Posterior vena cava (tissue), 2 donors: ENCODE measurements at places on chromosomes 7 and 10. TPM values are rescaled to one million over a fixed set of nuclear protein-coding genes. Genes with fewer than 3 reads are reported as not detected.

The BET1 gene
- 17.0 TPM for total RNA-seq

DNA sequence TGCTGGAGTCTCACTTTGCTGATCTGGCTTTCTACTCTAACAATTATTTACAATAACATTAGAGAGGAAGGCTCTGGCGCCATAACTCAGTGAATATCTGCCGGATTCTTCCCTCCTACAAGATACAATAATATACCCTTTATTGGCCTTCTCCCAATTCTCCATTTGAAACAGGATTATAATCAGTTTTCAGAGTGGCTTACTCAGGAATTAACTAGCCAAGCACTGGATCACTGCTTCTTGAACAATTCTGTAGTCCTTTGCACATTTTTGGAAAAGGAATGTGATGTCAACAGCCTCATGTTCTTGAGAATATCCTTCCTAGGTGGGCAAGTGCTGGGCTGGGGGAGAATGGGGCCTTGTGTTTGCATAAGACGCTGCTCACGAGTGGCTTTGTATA is 125.9 kb downstream of the HIPK2 start:
- no peak for DNase-seq

DNA sequence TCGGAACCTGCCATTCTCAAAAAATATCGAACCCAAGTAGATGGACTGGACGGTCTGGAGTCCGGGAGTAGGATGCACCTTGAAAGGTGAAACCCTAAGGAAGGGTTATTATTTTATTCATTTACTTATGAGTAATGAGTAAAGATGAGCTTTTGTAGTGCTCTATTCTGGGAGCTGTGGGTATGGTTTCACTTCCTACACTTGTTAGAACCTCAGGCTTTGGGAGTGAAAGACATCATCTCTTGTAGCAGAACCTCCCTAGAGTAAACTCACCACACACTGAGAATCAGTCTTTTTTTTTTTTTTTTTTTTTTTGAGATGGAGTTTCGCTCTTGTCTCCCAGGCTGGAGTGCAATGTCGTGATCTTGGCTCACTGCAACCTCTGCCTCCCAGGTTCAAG is 389.4 kb upstream of the AUTS2 start:
- no peak for DNase-seq

GRCh38 chr7:42883950-42884349 is 27.9 kb downstream of the C7orf25 start:
- no peak for DNase-seq

DNA sequence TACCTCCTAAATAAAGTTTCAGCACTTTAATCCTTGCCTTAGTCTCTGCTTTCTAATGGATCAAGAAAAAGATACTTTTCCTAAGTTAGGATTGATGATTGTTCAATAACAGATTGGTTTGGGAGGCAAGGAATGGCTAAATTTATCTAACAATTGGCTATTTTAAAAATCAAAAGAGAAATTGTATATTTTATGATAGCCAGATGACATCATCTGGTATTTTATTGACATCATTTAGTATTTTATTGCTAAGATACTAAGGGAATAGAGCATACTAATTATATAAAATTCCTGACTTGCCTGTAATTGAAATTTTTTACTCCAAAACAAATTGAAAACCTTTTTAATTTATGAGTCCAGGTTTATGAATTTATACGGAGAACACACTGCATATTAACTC is 19.3 kb upstream of the FAM13C start:
- no peak for DNase-seq
